ENCODE measurements at places on chromosomes 1 and 21. TPM values are rescaled to one million over a fixed set of nuclear protein-coding genes. Genes with fewer than 3 reads are reported as not detected.

UTS2 gene
- 0.17 TPM for total RNA-seq

DMBX1 gene
- not detected for total RNA-seq

NGF gene
- 0.50 TPM for total RNA-seq

SLC30A7 gene
- 23.2 TPM for total RNA-seq

LCK gene
- total RNA-seq = not detected

RUNX1 gene
- total RNA-seq = 10.1 TPM

FGGY gene
- 8.9 TPM for total RNA-seq

CMPK1 gene
- 39.2 TPM for total RNA-seq

CELA3A gene
- not detected for total RNA-seq

KIFAP3 gene
- total RNA-seq = 15.3 TPM

PLA2G2D gene
- total RNA-seq = not detected

GBP7 gene
- not detected for total RNA-seq

RPS27 gene
- total RNA-seq = 2,070 TPM

PATJ gene
- total RNA-seq = 2.7 TPM

CNIH4 gene
- 58.3 TPM for total RNA-seq

LCE3E gene
- not detected for total RNA-seq

ATP8B2 gene
- 84.7 TPM for total RNA-seq

HES2 gene
- total RNA-seq = 0.15 TPM

HAPLN2 gene
- total RNA-seq = not detected

TMCC2 gene
- total RNA-seq = 3.4 TPM

IL23R gene
- not detected for total RNA-seq

GREM2 gene
- total RNA-seq = under 0.01 TPM

PGLYRP4 gene
- not detected for total RNA-seq

LIPI gene
- not detected for total RNA-seq

CR1L gene
- total RNA-seq = not detected

AKIRIN1 gene
- 28.2 TPM for total RNA-seq

USH2A gene
- total RNA-seq = not detected

ADGRB2 gene
- total RNA-seq = 5.9 TPM

C1orf122 gene
- 62.9 TPM for total RNA-seq

AJAP1 gene
- 0.15 TPM for total RNA-seq

CTPS1 gene
- 25.6 TPM for total RNA-seq

ACOT7 gene
- total RNA-seq = 105 TPM

ZBTB48 gene
- total RNA-seq = 12.9 TPM

CAMSAP2 gene
- total RNA-seq = 8.6 TPM

S100A14 gene
- total RNA-seq = not detected

ZSCAN20 gene
- 4.9 TPM for total RNA-seq

FCGR2B gene
- total RNA-seq = not detected

MTARC2 gene
- total RNA-seq = 5.0 TPM

OR2M5 gene
- not detected for total RNA-seq

KANK4 gene
- total RNA-seq = not detected

Measured in bronchus fibroblast of lung (primary cell).